ENCODE measurements at places on chromosomes 6 and 20.

- DNase-seq = no peak
Measured at GRCh38 chr6:117304446-117304845, 39.1 kb downstream of the VGLL2 start.

DNA sequence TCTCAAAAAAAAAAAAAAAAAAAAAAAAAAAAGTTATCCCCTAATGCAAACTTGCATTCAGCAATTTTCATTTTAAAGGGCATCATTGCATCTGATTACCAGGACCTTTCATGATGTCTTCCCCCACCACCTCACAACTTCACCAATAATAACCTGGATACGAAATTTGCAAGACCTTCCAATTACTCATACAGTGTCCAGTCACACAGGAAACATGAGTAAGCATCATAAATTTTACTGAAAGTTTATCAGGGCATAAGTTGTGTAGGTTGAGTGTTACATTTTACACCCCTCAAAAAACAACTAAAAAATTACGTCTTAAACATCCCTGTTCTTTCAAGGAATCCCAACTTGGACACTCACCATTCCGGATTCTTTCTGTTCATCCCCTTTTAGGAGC, 79.1 kb upstream of the ANKEF1 start:
- no peak for DNase-seq

DNA sequence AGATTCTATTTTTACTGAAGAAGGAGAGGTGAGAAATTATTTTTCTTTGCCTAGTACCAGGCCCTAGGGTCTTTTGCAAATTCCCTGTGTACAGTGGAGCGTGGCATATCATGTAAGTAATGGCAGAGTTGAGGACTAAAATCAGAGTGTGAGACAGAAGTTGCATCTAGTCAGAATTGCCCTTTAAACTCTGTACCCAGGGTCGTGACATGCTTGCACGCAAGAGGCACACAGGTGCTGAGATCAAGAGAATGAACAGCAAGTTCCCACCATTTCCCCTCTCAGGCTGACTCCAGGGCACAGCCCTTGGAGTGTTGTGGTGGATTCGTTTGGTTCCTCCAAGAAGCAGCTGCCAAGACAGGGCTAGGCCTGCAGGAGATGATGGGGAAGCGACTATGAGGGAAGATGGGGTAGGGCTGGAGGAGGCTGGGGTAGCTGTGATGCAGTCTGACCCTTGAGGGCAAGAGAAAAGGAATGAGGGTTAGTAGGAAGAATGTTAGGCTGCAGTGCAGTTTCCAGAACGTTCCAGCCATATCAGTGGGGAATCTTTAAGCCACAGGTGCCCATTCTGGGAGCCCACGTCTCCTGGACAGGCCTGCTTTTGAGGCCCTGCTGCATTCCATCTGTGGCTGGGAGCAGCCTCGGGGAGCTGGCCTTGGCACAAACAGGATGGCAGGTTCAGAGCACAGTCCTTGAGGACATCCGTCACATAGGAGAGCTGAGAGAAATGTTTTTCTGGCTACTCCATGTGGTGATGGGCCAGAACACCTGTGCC, 6.9 kb downstream of the NELFCD start:
- no peak for DNase-seq

DNA sequence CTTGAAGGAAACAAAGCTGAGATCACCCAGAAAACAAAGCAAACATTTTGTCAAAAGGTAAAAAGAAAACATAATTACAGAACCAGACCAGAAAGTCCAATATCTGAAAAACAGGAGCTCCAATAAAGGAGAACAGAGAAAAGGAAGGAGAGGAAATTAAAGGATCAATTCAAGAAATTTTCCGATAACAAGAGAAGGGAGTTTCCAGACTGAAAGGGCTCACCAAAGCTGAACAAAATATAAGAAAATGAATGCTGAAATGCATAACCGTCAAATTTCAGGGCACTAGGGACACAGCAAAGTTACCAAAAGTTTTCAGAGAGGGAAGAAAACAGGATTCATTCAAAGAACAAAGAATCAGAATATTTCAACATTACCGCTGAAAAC, 23.9 kb downstream of the ILRUN start:
- no peak for DNase-seq

DNA sequence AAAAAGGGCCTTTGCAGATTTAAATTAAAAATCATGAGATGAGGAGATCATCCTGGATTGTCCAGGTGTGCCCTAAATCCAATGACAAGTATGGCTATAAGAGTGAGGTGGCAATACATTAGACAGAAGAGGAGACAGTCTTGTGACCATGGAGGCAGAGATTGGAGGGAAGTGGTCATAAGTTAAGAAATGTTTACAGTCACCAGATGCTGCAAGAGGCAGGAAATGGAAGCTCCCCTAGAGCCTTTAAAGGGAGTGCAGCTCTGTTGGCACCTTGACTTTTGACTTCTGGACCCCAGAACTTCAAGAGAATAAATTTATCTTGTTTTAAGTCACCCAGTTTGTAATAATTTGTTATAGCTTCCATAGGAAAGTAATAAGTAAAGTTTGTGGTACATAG, 61.1 kb downstream of the HMGN3 start:
- DNase-seq = no peak

DNA sequence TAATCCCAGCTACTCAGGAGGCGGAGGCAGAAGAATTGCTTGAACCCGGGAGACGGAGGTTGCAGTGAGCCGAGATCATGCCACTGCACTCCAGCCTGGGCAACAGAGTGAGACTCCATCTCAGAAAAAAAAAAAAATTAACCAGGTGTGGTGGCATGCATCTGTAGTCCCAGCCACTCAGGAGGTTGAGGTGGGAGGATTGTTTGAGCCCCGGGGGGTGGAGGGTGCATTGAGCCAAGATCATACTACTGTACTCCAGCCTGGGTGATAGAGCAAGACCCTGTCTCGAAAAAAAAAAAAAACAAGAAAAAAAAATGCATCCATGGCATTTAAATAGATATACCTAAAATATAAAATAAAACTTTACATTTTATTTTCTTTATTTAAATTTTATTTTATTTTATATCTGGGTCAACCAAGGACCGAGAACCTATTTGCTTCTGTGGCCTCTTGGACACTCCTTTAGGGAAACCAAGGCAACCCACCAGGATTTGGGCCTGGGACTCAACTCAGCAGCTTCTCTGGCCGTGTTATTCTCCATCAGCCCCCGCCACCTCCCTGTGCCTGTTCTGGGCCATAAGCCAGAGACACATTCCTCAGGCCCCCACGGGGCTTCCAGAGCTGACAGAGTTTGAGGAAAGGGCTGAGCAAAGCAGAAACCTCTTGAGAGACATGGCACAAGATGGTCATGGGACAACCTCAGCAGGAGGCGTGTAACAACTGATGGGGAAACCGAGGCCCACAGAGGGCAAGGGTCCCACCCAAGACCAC, 6.2 kb downstream of the SNTA1 start:
- no peak for DNase-seq

GRCh38 chr20:47720636-47721427, 64.4 kb downstream of the SULF2 start:
- DNase-seq = no peak

DNA sequence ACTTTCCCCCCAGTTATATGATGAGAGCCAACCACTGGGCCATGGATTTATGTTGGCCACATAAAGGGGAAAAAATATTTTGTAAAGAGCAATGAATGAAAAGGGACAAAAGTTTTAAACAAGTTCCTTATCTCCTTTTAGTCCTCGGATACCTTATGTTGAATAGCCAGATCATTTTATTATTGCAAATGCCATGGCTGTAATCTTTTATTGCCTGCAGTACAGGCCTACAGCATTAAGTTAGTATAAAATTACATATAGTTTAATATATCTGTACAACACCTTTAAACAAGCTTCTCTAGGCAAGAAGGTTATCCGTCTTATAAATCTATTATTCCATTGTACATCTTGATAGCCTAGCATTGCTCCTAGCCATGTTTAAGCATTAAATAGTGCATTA, 93.9 kb upstream of the SLC35B3 start:
- no peak for DNase-seq
